Metanephros (tissue), 2 donors: ENCODE measurements at places on chromosomes 1 and 21. TPM values are rescaled to one million over a fixed set of nuclear protein-coding genes. Genes with fewer than 3 reads are reported as not detected.

The KANK4 gene
- 38.6 TPM for total RNA-seq

The KCNE1 gene
- total RNA-seq, result 0.82 TPM

The SYDE2 gene
- total RNA-seq, result 19.5 TPM

The REG4 gene
- total RNA-seq, result 0.58 TPM

The C1QC gene
- total RNA-seq, result 40.5 TPM

The CD5L gene
- total RNA-seq, result 0.35 TPM

The PODN gene
- 6.5 TPM for total RNA-seq

The SYT2 gene
- 1.3 TPM for total RNA-seq

The DPT gene
- 11.4 TPM for total RNA-seq

The RGS13 gene
- total RNA-seq, result not detected

The ELF3 gene
- total RNA-seq, result 106 TPM

The TNFRSF18 gene
- total RNA-seq, result 1.2 TPM

The TIAM1 gene
- total RNA-seq, result 15.1 TPM

The CELA2A gene
- not detected for total RNA-seq

The TIE1 gene
- 87.1 TPM for total RNA-seq

The VAV3 gene
- 115 TPM for total RNA-seq

The TTC22 gene
- total RNA-seq, result 6.8 TPM

The LINGO4 gene
- 0.47 TPM for total RNA-seq

The AMY1A gene
- not detected for total RNA-seq

The NPL gene
- total RNA-seq, result 11.4 TPM

The SPRR1B gene
- total RNA-seq, result not detected

The FBLIM1 gene
- 91.0 TPM for total RNA-seq

The CHI3L1 gene
- 10.3 TPM for total RNA-seq

The SH3GLB1 gene
- 46.7 TPM for total RNA-seq

The CNR2 gene
- 0.12 TPM for total RNA-seq

The HES3 gene
- total RNA-seq, result not detected

The FCRL1 gene
- 2.2 TPM for total RNA-seq

The LCE1C gene
- total RNA-seq, result not detected

The PLA2G2A gene
- not detected for total RNA-seq

The KRTAP10-12 gene
- not detected for total RNA-seq

The SYF2 gene
- 32.1 TPM for total RNA-seq

The MORN1 gene
- 20.8 TPM for total RNA-seq

The HIVEP3 gene
- 6.1 TPM for total RNA-seq

The CFHR1 gene
- not detected for total RNA-seq

The RNF223 gene
- total RNA-seq, result 3.7 TPM

The FAM163A gene
- 0.53 TPM for total RNA-seq

The CACNA1S gene
- 16.5 TPM for total RNA-seq

The ICOSLG gene
- total RNA-seq, result 4.5 TPM

The TMIGD3 gene
- 0.47 TPM for total RNA-seq

The TACSTD2 gene
- total RNA-seq, result 102 TPM

The SH2D2A gene
- total RNA-seq, result 0.64 TPM

The EFHD2 gene
- total RNA-seq, result 15.1 TPM

The EDARADD gene
- total RNA-seq, result 4.6 TPM

The PGLYRP4 gene
- total RNA-seq, result not detected

The WARS2 gene
- total RNA-seq, result 24.1 TPM

The CACNA1E gene
- 0.88 TPM for total RNA-seq

The AADACL4 gene
- 0.82 TPM for total RNA-seq

The LRRC39 gene
- 30.3 TPM for total RNA-seq

The ACTL8 gene
- not detected for total RNA-seq

The CHIA gene
- total RNA-seq, result not detected

The FBXO44 gene
- 19.7 TPM for total RNA-seq

The UMODL1 gene
- not detected for total RNA-seq

The RGSL1 gene
- total RNA-seq, result not detected
